ENCODE measurements at places on chromosomes 12 and 14. TPM values are rescaled to one million over a fixed set of nuclear protein-coding genes. Genes with fewer than 3 reads are reported as not detected.

Gene GPX2
- 1.3 TPM for total RNA-seq

Gene NKX2-1
- total RNA-seq, result not detected

Gene LRRIQ1
- 10.6 TPM for total RNA-seq

Gene INHBE
- 18.0 TPM for total RNA-seq

Gene CD63
- 619 TPM for total RNA-seq

Gene KRT5
- total RNA-seq, result not detected

Gene CAPZA3
- total RNA-seq, result not detected

Gene SYCP3
- total RNA-seq, result not detected

Gene GABARAPL1
- total RNA-seq, result 110 TPM

Gene PCED1B
- 0.27 TPM for total RNA-seq

Gene PLEKHG7
- not detected for total RNA-seq

Gene RNASE1
- not detected for total RNA-seq

Gene FBXO33
- 4.7 TPM for total RNA-seq

Gene GPD1
- total RNA-seq, result 0.81 TPM

Gene PRR4
- 7.5 TPM for total RNA-seq

Gene CCDC177
- total RNA-seq, result 7.8 TPM

Gene FAM186B
- not detected for total RNA-seq

Gene LAG3
- total RNA-seq, result 7.3 TPM

Gene FZD10
- total RNA-seq, result not detected

Gene SDSL
- total RNA-seq, result 0.74 TPM

Gene ACRBP
- total RNA-seq, result 2.5 TPM

Gene CPM
- not detected for total RNA-seq

Gene PCNX4
- 80.6 TPM for total RNA-seq

Gene SERPINA4
- total RNA-seq, result not detected

Gene RNU4-1
- total RNA-seq, result 5,722 TPM

Gene RESF1
- 38.3 TPM for total RNA-seq

Gene ITPR2
- 77.9 TPM for total RNA-seq

Gene THTPA
- 19.3 TPM for total RNA-seq

Gene FOXN4
- 0.61 TPM for total RNA-seq

Gene RD3L
- total RNA-seq, result not detected

Gene CEBPE
- total RNA-seq, result not detected

Gene HOXC6
- 0.32 TPM for total RNA-seq

Gene PMCH
- not detected for total RNA-seq

Gene TMEM121
- 2.7 TPM for total RNA-seq

Gene KHNYN
- 28.9 TPM for total RNA-seq

Gene PTCSC3
- total RNA-seq, result not detected
